AG04449 (cell line): ENCODE measurements at places on chromosomes 4 and X.

- no peak for DNase-seq
These were observed 98.6 kb upstream of the ATXN3L start for GRCh38 chrX:13418126-13419097.

DNA sequence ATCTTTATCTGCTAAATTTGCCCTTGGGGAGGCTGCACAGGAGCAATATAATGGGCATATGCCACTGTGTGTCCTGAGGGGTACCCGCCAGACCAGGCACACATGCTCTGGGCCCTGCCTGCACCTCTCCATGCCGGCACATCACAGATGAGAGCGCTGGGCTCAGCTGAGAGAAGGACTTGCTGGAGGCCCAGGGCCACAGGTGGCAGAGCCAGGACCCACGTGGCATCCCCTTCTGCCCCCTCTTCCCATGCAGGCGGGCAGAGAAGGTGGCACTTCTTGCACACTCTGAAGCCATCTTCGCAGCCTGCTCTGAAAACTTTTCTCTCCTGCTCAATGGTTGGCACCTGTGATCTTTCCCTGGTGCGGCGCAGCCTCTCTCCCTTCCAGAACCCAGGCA is 20.1 kb downstream of the CPZ start:
- no peak for DNase-seq

DNA sequence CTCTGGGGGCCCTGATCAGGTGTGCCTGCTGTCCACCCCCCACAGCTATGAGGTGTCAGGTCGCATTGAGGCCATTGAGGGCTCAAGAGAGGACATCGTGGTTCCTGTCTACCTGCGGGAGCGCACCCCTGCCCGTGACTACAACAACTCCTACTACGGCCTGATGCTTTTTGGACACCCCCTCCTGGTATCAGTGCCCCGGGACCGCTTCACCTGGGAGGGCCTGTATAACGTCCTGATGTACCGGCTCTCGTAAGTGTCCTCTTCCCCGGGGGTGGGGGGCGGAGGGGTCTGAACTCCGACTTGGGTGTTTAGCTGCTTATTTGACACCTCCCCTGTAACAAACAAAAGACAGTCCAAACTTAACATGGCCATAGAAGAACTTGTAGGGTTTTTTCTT is 10.5 kb downstream of the USP11 start:
- DNase-seq: no peak

DNA sequence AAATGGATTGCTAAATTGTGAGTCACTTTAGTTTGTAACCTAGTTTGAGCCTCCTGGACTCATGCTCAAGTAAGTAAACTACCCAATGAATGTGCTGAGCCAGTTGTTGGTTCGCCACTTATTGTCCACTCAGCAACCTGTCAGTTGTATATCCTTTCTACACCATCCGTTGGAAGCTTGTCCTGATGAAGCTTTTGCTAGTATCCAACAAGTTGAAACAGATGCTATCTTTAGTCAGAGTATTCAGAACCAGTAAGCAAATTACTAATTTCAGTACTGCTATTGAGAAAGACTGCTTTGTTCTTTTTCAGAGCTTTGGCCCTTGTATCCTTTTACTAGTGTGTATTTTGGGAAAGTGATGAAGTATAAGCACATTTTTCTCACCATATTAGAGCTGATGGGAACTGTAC is 4.3 kb upstream of the NAA15 start:
- DNase-seq: no peak

DNA sequence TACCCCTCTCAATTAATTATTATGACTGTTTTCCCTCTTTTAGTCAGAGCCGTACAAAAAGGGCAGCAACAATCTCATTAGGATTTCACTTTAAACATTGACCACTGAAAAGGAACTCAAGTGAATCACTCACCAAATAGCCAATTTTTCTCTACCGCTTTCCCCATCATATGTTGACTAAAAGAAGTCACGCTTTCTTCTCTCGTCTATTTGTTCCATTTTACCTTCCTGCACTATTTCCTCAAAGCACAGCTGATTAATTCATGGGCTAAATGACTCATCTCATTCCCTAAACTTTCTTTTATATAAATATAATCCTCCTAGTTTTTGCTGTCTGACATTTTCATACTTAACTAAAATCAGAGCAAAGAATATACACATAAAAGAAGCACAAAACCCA is 8.2 kb downstream of the MID1 start:
- DNase-seq: no peak

DNA sequence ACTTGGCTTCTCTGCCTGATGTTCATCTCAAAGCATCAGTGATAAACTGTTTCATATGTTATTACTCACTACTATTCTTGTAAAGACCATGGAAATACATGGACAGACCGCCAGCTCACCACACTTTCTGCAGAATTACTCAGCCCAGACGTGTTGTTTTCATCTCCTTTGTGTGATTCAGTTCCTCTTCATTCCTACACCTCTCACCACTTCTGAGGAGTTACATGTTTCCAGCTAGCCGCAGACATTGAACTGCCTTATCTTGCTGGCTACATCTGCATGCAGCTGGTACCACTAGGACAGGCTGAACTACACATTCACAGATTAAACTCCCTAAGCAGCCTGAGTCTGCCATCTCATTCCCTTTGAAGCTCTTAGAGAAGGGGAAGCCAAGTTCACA is 443.2 kb upstream of the FGF16 start:
- no peak for DNase-seq

GRCh38 chrX:152886716-152887115 is 11.2 kb upstream of the ZNF185 start:
- no peak for DNase-seq

GRCh38 chrX:46837558-46838485 is 979 bp downstream of the RP2 start:
- DNase-seq: no peak

- no peak for DNase-seq
These were observed 92.8 kb downstream of the AMELX start for GRCh38 chrX:11386001-11386523.

DNA sequence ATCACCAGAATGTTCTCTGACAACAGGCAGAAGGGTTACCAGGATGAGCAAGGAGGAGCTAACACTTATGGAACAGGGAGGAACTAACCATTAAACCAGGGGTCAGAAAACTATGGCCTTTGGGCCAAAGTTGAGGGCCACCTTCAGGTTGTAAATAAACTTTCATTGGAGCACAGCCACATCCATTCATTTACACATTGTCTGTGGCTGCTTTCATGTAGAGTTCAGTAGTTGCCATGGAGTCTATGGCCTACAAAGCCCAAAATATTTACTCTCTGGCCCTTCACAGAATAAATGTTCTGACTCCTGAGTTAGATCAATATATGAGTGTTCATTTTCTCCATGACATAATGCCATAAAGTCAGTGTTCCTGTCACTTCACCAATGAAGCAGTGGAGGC is 13.2 kb upstream of the HCCS start:
- no peak for DNase-seq

DNA sequence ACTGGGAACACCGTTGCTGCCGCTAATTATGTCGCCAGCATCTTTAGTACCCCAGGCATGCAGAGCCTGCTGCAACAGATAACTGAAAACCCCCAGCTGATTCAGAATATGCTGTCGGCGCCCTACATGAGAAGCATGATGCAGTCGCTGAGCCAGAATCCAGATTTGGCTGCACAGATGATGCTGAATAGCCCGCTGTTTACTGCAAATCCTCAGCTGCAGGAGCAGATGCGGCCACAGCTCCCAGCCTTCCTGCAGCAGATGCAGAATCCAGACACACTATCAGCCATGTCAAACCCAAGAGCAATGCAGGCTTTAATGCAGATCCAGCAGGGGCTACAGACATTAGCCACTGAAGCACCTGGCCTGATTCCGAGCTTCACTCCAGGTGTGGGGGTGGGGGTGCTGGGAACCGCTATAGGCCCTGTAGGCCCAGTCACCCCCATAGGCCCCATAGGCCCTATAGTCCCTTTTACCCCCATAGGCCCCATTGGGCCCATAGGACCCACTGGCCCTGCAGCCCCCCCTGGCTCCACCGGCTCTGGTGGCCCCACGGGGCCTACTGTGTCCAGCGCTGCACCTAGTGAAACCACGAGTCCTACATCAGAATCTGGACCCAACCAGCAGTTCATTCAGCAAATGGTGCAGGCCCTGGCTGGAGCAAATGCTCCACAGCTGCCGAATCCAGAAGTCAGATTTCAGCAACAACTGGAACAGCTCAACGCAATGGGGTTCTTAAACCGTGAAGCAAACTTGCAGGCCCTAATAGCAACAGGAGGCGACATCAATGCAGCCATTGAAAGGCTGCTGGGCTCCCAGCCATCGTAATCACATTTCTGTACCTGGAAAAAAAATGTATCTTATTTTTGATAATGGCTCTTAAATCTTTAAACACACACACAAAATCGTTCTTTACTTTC is 1.8 kb downstream of the UBQLN2 start:
- no peak for DNase-seq

DNA sequence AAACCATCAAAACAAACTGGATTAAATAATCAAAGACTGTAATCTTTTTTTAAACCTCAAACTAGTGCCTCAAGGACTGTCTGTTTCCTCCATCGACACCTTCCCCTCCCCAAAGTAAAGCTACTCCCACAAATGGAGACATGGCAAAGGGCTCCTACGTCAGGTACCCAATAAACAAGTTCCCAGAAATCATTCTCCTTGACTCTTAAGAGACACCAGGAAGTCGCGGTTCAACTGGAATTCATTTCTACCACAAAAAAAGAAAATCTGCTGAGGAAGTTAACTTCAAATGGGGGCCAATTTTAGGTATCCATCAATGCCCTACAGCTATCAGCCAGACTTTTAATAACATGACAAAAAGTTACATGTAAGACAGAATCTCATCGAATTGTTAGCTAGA is 2.5 kb downstream of the RPS4X start:
- no peak for DNase-seq

DNA sequence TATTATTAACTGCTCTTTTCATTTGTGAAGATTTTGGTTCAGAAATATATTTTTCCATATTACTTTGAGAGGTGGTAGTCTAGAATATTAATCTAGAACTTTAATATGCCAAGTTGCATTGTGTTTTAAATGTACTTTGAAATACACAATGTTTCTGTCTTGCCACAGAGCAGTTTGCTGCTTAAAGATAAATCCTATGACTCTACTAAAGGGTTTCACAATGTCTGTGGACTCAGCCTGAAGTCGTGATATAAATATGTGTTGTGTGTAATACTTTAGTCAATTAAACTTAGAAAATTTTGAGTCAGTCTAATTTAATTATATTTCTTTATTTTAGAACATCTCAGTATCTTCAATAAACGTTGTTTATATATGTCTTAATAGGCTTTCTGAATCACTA is 1771.7 kb upstream of the PCDH7 start:
- no peak for DNase-seq

- no peak for DNase-seq
These were observed 110.7 kb downstream of the ZNF827 start for GRCh38 chr4:145827885-145828284.

DNA sequence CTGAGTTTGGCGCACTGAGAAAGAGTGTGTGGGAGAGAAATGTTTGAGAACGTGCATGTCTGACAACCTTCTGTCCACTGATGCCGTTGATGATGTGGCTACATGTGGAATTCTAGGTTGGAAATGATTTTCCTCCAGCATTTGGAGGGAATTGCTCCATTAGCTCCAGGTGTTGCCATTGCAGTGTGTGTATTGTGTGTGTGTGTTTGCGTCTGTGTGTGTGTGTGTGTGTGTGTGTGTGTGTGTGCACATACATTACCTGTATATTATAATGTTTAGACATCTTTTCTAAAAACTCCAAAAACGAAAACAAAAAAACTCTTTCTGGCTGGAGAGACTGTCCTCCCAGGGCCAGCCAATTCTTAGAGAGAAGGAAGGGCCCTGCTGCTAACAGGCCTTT is 18.2 kb upstream of the MECP2 start:
- DNase-seq: no peak

- DNase-seq: no peak
These were observed 1.8 kb downstream of the TLR1 start for GRCh38 chr4:38802561-38803355.

- no peak for DNase-seq
These were observed 543 bp downstream of the NFXL1 start for GRCh38 chr4:47913861-47914219.

GRCh38 chr4:128162434-128162833 is 101.3 kb downstream of the LARP1B start:
- DNase-seq: no peak

- DNase-seq: peak; percentile 2
These were observed 129.4 kb upstream of the TENM3 start for GRCh38 chr4:182113779-182114178.

GRCh38 chr4:99715286-99715685 is 57.7 kb upstream of the C4orf54 start:
- DNase-seq: no peak

DNA sequence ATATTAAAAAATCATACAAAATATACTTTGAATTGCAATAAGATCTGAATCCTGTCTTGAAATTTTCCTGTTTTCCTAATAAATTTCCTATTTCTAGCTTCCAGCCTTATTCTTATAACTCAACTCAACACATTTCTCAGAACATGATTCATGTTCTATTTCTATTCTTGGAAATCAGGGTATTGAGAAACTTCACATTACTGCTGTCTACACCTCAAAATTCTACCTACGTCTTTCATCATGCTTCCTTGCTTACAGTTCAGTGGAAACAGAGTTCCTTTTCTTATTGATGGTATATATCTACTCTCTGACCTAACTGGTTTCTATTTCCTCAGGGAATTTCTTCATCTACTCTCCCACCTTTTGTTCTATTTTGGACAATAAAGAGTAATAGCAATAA is 2139.0 kb downstream of the ARAP2 start:
- no peak for DNase-seq

DNA sequence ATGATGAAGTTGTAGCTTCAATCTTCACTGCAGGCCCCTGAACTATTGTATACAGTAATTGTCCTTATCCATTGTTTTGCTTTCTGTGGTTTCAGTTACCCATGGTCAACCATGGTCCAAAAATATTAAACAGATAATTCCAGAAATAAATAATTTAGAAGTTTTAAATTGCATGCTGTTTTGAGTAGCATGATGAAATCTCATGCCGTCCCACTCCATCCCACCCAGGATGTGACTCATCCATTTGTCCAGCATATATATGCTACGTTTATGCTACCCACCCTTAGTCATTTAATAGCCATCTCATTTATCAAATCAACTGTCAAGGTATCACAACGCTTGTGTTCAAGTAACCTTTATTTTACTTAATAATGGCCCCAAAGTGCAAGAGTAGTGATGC is 34.5 kb downstream of the IQCM start:
- no peak for DNase-seq

GRCh38 chr4:112199041-112199440 is 32.5 kb upstream of the AP1AR start:
- DNase-seq: no peak

DNA sequence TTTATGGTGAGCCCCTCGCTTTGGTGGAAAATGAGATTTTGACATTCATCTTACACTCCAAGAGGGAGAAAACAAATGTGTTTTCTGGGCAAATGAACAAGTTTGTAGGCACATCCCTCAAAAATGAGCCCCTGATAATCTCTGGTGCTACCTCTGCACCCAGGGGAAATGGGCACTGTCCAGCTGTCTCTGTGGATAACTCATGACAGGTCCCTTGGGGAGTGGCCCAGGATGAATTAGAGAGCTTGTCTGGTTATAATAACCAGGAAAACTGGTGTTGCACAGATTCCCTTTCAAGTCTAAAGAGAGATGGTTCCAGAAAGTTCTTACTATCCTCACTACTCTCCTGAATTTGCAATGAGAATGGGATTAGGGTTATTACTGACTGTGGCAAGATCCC is 7.5 kb downstream of the RASL11B start:
- DNase-seq: no peak

- DNase-seq: no peak
These were observed 4.1 kb upstream of the CD99L2 start for GRCh38 chrX:150902434-150903109.

- DNase-seq: no peak
These were observed 129.9 kb upstream of the BANK1 start for GRCh38 chr4:101660607-101661006.

- no peak for DNase-seq
These were observed 11.7 kb upstream of the TMEM184C start for GRCh38 chr4:147605499-147605898.
